ENCODE measurements at places on chromosomes 3 and 15.

DNA sequence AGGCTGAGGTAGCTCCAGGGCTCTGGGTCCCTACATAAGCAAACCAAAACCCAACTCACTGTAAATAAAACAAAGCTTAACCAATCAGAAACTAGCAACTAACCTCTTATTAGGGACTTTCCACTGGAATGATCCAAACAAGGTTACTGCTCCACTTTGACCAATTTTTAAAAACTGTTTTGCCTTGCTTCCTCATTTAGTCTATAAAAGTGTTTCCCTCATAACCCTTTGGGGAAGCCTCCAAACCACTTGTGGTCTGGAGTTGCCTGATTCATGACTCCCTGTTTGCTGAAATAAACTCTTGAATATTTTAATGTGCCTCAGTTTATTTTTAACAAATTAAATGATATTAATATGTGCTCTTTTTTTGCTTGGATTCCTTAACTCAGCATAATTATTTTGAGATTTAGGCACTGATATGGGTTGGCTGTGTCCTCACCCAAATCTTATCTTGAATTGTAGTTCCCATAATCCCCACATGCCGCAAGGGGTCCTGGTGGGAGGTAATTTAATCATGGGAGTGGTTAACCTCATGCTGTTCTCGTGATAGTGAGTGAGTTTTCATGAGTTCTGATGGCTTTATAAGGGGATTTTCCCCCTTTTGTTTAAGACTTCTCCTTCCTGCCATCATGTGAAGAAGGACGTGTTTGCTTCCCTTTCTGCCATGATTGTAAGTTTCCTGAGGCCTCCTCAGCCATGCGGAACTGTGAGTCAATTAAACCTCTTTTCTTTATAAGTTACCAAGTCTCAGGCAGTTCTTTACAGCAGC lies 90.6 kb downstream of the CD200R1L start:
- no peaks in the 10 kb centered on the region for H3K4me1 ChIP-seq
- no peak overlapping the region for H3K27ac ChIP-seq
- H3K27me3 ChIP-seq = no peaks in the 10 kb centered on the region
- no peak overlapping the region for H3K4me3 ChIP-seq
- DNase-seq = no peak

GRCh38 chr3:65664931-65665330 lies 373.8 kb downstream of the MAGI1 start:
- DNase-seq = no peak
- no peaks in the 10 kb centered on the region for H3K4me1 ChIP-seq
- no peak overlapping the region for H3K27ac ChIP-seq
- no peaks in the 10 kb centered on the region for H3K36me3 ChIP-seq
- no peak overlapping the region for H3K4me3 ChIP-seq

DNA sequence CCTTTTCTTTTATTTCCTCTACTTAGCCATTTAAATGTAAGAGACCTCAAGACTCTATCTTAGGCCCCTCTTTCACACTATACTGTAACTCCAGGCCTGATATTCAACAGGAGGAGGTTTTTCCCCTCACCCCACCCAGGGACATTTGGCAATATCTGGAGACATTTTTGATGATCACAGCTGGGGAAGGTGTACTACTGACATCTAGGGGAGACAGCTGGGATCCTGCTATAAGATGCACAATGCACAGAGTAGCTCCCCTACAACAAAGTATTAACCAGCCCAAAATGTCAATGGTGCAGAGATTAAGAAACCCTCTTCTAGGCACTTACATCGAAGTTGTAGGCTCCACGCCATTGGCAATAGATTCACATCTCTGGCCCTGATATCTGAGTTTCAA lies 517.5 kb upstream of the UBE2E2 start:
- H3K27me3 ChIP-seq = no peaks in the 10 kb centered on the region
- no peak for DNase-seq
- no peaks in the 10 kb centered on the region for H3K36me3 ChIP-seq
- H3K4me1 ChIP-seq = no peaks in the 10 kb centered on the region

- DNase-seq = no peak
- H3K27ac ChIP-seq = no peak overlapping the region
- no peaks in the 10 kb centered on the region for H3K4me1 ChIP-seq
- H3K36me3 ChIP-seq = no peaks in the 10 kb centered on the region
Observed at GRCh38 chr15:74318376-74319137, 48.9 kb downstream of the CYP11A1 start.

GRCh38 chr3:181253796-181254195 lies 264.3 kb upstream of the DNAJC19 start:
- H3K4me3 ChIP-seq = no peak overlapping the region
- H3K36me3 ChIP-seq = no peaks in the 10 kb centered on the region
- DNase-seq = no peak
- no peaks in the 10 kb centered on the region for H3K27me3 ChIP-seq
- no peak overlapping the region for H3K27ac ChIP-seq
